ENCODE measurements at places on chromosomes 16 and 17.

- DNase-seq = no peak
Measured at GRCh38 chr16:27311448-27311830, 2.3 kb upstream of the IL4R start.

DNA sequence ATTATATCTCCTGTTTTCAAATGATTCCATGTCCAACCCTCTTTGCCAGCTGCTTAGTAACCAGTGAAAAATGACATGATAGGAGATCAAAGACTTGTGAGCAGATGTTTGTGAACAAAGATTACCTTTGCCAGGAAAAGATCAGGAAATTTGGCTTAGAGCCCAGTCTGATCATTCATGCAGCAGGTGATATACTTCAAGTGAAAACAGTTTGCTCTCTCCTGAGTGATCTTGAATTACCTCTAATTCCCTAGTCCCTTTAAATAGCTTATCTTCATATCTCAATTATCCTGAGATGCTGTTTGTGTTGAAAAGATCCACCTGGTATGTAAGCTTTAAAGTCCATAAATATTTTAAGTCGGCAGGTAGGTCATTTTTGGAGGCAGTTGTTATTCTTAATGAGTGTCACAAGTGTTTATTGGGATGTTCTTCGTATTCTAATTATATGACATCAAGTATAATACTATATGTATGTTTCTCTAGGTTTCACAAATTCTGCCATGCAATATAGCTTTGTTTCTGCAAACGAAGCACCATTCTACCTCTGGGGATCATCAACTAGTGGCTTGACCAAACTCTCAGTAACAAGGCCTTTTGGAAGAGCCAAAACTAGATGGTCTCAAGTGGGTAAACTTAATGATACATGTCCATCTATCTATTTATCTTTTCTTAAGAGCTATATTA lies 13.2 kb upstream of the VPS35L start:
- no peak for DNase-seq

GRCh38 chr17:17493986-17494466 lies 2.2 kb downstream of the RASD1 start:
- no peak for DNase-seq

DNA sequence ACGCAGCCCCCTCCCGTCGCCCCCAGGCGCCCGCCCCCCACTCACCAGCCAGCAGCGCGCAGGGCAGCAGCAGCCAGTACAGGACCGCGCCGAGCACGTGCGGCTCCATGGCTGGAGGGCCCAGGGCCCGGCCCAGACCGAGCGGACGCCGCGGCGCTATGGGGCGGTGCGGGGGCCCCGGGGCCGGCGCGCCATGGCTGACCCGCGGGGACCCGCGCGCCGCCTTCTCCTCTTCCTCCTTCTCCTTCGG lies 239 bp downstream of the PIEZO1 start:
- no peak for DNase-seq

- no peak for DNase-seq
Measured at GRCh38 chr16:678209-678857, 1.9 kb upstream of the STUB1 start.

DNA sequence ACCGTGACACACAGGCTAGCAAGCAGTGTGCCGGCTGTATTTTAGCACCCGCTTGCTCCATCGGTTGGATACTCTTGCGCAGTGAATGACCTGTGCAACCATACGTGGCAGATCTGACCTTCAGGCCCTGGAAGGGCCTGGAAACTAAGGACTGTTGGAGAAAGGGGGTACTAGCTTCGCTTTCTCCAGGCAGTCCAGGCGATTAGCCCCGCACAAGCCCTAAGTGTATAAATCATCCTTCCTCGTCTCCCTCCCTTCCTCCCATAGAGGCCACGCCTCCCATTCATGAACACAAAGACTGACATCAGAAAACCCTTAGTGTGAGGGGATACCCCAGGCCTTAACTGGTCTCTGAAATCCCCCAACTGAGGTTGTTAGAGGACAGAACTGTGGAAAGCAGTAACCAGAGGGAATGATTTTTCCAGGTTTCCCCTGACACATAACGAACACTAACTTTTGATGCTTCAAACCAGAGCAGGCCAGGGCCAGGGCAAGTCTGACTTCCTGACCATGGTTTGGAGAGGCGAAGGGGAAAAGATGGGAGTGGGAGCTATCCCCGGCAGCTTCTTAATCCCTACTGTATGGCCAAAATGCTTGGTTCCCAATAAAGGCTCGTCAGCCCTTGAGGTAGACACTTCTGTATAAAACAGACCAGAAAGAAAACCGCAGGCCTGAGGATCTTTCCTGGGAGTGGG lies 1.4 kb upstream of the DYNLL2 start:
- DNase-seq = no peak

DNA sequence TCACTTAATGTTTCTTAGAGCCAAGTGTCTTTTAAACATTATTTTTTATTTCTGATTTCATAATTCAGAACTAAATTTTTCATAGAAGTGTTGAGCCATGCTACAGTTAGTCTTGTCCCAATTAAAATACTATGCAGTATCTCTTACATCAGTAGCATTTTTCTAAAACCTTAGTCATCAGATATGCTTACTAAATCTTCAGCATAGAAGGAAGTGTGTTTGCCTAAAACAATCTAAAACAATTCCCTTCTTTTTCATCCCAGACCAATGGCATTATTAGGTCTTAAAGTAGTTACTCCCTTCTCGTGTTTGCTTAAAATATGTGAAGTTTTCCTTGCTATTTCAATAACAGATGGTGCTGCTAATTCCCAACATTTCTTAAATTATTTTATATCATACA lies 13.6 kb upstream of the BCAS3 start:
- no peak for DNase-seq

DNA sequence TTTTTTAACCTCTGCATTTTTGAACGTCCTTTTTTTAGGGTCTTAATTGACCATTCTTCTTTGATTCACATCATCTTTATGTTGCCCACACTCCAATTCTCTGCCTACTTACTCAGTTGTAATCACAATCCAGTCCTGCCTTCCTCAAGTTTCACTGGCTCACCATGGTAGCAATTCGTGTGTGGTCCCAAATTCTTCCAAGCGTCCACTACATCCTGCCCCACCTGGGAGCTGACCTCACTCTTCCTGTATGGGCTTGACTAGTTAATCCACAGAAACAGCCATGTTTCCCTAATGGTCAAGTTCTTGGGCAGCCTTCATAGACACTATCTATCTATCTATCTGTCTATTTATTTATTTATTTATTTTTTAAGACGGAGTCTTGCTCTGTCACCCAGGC lies 7.1 kb downstream of the TLCD2 start:
- DNase-seq = no peak

GRCh38 chr16:76835779-76836300 lies 355.1 kb upstream of the MON1B start:
- no peak for DNase-seq

DNA sequence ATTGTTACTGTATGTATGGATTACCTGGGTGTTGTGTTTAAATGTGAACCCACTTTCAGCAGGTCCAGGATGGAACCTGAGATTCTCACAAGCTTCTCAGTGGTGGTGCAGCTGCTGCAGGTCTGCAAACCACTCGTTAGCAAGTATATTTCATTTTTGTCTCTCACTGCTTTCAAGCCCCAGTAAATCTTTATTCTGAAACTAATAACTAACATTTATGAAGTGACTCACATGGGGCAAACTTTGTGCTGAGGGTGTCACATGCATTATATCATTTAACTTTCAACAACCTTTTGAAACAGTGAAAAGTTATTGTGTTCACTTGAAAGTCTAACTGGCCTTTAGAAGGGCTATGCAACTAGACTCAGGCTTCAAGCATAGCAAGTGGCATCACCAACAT lies 98.9 kb upstream of the DYNLRB2 start:
- no peak for DNase-seq

GRCh38 chr17:40451420-40451819 lies 8.2 kb downstream of the IGFBP4 start:
- no peak for DNase-seq

- no peak for DNase-seq
Measured at GRCh38 chr17:77479372-77480198, 338.8 kb downstream of the SEC14L1 start.

- no peak for DNase-seq
Measured at GRCh38 chr17:76720941-76721340, 5.5 kb downstream of the JMJD6 start.

- peak; percentile 74 for DNase-seq
Measured at GRCh38 chr17:3738562-3739295, 15.0 kb downstream of the HASPIN start.

GRCh38 chr17:46977348-46977747 lies 1.7 kb downstream of the RPRML start:
- DNase-seq = no peak

Data from stimulated activated CD4-positive, alpha-beta T cell treated with anti-CD3 and anti-CD28 coated beads, Interleukin-2, amount 100 ng/mL, for 24 hours (primary cell).